Left lung (tissue), 14 donors: ENCODE measurements at places on chromosomes 1 and 21. TPM values are rescaled to one million over a fixed set of nuclear protein-coding genes. Genes with fewer than 3 reads are reported as not detected.
A peak's percentile ranks its signal among the peaks of the same experiment; 100 is the strongest.

CD1C gene
- 1.5 TPM for polyA plus RNA-seq

GRCh38 chr1:78570539-78570938, 49.7 kb upstream of the IFI44L start:
- DNase-seq, result no peak

GRCh38 chr1:32886004-32886827, at the start of gene HPCA:
Gene HPCA (plus strand): TSS chr1:32886491. CDS start chr1:32888899, 2,408 bp downstream.
- peak; percentile 73 for DNase-seq

DNA sequence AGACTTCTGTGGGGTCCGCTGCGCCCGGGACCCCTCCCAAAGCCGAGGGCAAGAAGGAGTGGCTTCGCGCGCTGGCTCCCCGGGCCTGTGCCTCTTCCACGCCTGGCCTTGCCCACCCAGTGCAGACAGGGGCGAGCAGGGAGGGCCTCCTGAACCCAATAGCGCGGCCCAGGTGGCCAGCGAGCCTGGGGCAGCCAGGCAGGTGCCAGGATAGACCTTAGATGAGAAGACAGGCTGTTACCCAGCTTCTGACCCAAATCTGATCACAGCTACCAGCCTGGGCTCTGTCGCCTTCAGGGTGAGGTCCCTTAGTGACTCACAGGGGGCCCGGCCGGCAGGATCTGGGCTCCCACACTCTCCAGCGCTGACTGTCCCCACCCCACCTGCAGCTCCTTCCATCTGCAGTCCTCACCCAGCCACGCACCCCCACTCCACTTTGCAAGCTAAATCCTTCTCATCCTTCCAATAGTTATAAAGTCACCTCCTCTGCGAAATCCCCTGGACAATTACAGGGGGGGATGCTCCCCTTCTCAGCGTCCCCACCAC, 9.6 kb downstream of the CLEC20A start:
- DNase-seq, result no peak
